ENCODE measurements at places on chromosomes 4 and X. TPM values are rescaled to one million over a fixed set of nuclear protein-coding genes. Genes with fewer than 3 reads are reported as not detected.

DNA sequence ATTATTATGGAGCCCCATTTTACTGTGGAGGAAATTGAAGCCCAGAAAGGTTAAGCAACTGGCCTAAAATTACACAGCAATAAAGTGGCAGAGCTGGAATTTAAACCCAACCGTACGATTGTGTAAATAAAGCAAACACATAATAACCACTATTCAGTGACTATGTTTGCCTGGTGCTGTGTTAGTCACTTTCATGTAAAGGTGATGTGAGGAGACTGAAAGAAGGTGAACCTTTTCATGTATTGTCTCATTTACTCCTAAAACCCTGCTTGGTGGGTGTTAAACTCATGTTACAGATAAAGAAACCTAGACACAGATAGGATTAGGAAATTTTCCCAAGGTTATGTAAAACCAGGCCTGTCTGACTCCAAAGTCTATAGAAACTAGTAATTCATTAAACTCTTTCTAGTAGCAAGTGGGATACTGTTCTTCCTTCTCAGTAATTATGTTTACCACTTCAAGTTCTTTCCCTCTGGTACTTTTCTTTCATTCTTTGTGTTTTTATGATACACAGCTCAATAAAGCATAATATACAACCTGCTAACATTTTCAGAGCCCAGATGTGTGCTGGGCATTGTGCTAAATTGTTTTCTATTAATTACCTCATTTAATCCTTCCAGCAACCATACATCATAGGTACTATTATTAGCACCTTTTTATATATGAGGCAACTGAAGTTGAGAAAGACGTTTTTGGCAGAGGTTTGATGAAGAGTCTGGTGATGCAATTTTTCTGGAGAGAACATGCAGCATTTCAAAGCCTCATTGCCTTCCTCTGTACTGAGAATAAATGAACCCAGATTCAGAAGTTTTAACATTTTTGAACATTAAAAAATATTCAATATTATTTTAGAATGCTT is 202.7 kb downstream of the SPRY1 start:
- DNase-seq: no peak
- peaks cover 20% of the 10 kb centered on the region for H3K4me1 ChIP-seq
- H3K4me3 ChIP-seq: no peak overlapping the region
- no peaks in the 10 kb centered on the region for H3K36me3 ChIP-seq
- H3K27me3 ChIP-seq: no peaks in the 10 kb centered on the region

GRCh38 chrX:94401426-94401825 is 727.4 kb downstream of the FAM133A start:
- H3K36me3 ChIP-seq: no peaks in the 10 kb centered on the region
- H3K4me3 ChIP-seq: no peak overlapping the region
- no peak overlapping the region for H3K27ac ChIP-seq
- no peak for DNase-seq
- H3K27me3 ChIP-seq: no peaks in the 10 kb centered on the region

DNA sequence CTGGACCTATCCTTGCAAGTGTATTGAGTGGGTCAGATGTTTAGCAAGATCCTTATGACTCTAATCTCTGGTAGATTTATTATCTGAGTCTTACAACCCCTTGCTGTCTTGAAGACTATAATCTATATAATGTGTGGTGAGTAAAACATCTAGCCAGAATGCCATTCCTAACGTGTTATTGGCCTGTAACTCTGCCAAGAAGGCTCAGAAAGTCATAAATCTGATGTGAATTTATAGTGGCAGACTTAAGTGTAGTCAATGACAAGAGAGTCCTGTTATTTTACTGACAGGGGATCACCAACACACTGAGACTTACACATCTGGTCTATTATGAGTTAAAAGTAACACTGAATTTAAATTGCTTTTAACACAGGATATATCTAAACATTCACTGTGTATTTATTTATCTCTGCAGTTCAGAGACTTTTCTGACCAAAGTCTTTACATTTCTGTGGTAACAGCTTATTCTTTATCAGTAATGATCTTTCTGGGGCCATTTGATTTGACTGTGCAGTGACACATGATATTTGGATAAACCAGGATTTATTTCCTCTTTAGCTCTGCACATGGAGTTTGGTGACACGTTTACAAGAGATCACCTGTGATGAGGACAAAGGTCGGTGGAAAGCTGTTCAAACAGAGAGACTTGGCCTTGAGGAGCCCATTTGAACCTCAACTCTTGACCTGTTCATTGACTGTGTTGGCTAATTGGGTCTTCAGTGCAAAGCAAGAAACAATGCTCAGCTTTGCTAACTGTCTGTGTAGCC is 415.8 kb downstream of the STIM2 start:
- H3K4me1 ChIP-seq: no peaks in the 10 kb centered on the region
- no peaks in the 10 kb centered on the region for H3K36me3 ChIP-seq
- no peak for DNase-seq
- no peak overlapping the region for H3K27ac ChIP-seq

GRCh38 chr4:30714408-30715031 is 5.6 kb upstream of the PCDH7 start:
- H3K4me3 ChIP-seq: no peak overlapping the region
- no peak overlapping the region for H3K27ac ChIP-seq
- peaks cover 6% of the 10 kb centered on the region for H3K36me3 ChIP-seq
- no peak for DNase-seq
- H3K27me3 ChIP-seq: peaks cover 25% of the 10 kb centered on the region
- H3K4me1 ChIP-seq: peaks cover 20% of the 10 kb centered on the region

GRCh38 chr4:11623726-11624037 is 195.0 kb upstream of the HS3ST1 start:
- H3K36me3 ChIP-seq: no peaks in the 10 kb centered on the region
- no peaks in the 10 kb centered on the region for H3K27me3 ChIP-seq
- H3K27ac ChIP-seq: no peak overlapping the region
- DNase-seq: no peak

DNA sequence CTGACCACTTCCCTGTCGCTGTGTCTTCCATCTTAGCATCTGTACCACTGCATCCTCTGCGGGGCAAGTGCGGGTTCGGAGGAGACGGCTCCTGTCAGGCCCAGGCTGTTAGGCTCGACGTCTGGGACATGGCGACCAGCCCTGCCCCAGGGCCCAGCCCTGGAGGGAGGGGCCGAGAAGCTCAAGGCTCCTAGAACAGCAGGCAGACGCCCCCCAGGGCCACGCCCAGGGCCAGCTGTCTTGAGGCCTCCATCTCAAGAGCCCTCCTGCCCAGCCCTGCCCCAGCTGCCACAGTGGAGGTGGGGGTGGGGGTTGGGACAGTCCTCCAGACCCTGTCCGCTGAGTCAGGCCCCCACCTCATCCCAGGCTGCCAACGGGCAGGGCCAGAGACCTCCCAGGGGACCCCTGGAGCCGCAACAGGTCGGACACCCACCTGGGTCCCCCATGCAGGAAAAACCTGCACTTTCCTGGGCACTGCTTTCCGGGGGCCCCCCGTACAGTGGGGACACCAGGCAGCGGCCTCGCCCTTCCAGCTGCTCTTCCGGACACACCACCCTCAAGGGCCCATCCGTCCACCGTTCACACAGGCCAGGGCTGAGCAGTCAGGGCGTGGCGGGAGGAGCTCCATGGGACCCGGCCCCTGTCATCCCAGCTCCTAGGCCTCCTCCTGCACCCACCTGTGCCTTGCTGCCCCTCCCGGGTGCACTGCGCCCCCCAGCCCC is 83.1 kb downstream of the FAM53A start:
- no peaks in the 10 kb centered on the region for H3K27me3 ChIP-seq
- H3K4me3 ChIP-seq: no peak overlapping the region
- no peak for DNase-seq
- peaks cover 12% of the 10 kb centered on the region for H3K4me1 ChIP-seq
- no peaks in the 10 kb centered on the region for H3K36me3 ChIP-seq
- no peak overlapping the region for H3K27ac ChIP-seq

DNA sequence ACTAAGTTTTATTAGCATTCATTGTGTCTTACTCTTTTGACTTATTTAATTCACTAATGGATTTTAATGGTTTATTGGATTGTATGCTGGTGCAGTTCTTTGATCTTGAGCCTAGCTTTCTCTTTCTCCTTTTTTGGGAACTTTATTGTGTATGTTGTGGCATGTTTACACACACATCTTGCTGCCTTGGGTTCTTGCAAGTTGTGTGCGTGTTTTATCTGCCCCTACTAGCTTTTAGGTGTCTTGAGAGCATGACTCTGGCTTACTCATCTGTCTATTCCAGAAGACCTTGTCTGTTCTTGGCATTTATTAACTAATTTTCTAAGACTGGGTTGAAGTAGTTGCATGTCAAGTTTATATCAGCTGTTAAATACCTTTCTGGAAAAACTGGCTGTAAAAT is 2.7 kb downstream of the TMEM165 start:
- H3K27ac ChIP-seq: peak overlapping the region; percentile 57
- H3K4me1 ChIP-seq: peaks cover 40% of the 10 kb centered on the region
- DNase-seq: no peak
- peak overlapping the region; percentile 88 for H3K4me3 ChIP-seq
- H3K27me3 ChIP-seq: no peaks in the 10 kb centered on the region
- peaks cover 39% of the 10 kb centered on the region for H3K36me3 ChIP-seq

DNA sequence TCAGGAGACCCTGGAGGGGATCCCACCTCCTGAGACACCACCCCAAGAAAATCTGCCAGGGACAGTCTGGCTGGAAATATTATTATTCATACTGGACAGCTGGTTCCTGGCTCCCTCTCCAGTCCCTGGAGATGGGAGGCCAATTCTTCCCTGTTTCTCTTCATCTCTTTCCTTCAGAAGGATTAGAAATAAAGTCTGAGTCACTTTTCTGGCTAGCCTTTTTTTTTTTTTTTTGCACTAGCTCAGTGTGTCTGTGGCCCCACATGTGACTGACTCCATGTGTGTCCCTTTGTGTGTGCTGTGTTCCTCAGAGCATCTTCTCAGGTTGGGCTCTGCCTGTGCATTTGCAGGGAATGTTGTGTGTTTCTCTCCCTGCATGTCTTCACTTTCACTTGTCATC is 1.8 kb upstream of the FRMPD3 start:
- H3K36me3 ChIP-seq: no peaks in the 10 kb centered on the region
- H3K27ac ChIP-seq: no peak overlapping the region
- H3K4me3 ChIP-seq: no peak overlapping the region
- DNase-seq: no peak
- H3K27me3 ChIP-seq: peaks cover 28% of the 10 kb centered on the region

DNA sequence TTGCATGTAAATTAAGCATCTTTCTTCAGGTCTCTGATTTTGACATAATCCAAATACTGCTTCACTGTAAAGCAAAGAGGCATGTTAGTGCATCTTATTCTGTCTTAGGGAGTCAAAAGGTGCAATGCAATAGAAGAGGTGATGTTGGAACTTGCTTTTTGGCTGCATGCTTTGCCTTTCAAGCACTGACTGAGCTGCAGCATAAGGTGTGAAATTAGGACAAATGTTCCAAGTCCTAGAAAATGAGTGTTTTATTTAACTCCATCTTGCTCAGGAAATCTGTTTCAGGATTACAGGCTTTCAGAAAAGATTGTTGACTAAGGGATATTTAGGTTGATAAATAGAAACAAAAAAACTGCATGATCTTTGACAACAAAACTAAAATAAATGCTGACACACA is 30.8 kb downstream of the NAA11 start:
- no peak overlapping the region for H3K27ac ChIP-seq
- H3K27me3 ChIP-seq: peaks cover 2% of the 10 kb centered on the region
- H3K4me1 ChIP-seq: no peaks in the 10 kb centered on the region
- H3K4me3 ChIP-seq: no peak overlapping the region
- DNase-seq: no peak

DNA sequence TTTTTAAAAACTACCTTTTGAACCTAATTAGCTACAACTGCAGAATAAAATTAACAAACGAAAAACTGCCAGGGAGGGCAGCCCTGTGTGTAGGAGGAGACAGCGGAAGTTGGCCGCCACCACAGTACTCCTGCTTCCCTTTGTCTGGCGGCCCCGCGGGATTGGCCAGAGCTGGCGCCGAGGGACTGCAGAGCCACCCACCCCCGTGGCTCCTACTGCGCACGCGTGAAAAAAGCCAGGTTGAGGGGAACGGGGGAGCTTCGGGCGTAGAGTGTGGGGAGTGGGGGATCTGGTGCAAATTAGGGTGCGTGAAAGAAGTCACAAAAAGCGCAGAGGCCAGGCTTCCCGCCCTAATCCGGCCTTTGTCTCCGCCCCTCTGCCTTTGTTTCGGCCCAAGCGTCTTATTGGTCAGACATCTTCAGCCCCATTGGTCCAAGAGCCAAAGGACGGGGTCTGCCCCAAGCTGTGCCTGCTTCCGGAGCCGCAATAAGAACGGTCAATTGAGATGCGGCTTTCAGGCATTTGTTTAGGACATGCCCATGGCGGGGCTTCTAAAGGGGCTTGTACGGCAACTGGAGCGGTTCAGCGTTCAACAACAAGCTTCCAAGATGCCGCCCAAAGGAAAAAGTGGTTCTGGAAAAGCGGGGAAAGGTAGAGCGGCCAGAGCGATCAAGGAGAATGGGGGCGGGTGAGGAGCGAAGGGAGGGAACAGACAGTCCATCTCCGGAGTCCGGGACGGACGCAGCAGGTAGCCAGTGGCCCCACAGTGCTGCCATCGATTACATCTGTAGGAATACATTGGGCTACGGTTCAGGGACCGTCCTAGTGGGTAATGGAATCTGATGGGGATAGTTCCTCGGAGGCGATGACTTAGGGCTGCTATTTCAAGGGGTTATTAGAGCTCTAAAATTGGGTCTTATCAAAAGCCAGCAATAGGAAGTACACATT is at the start of gene PIN4:
TSS of gene PIN4 (plus strand) at position 580 of the 948 bp plus-strand sequence. CDS start at position 609, 29 bp downstream.
- peak within 1 kb of the TSS; percentile 60 for H3K27ac ChIP-seq
- H3K4me3 ChIP-seq: no peak within 1 kb of the TSS
- DNase-seq: peak; percentile 90
- H3K27me3 ChIP-seq: no peaks in the 10 kb centered on the region

DNA sequence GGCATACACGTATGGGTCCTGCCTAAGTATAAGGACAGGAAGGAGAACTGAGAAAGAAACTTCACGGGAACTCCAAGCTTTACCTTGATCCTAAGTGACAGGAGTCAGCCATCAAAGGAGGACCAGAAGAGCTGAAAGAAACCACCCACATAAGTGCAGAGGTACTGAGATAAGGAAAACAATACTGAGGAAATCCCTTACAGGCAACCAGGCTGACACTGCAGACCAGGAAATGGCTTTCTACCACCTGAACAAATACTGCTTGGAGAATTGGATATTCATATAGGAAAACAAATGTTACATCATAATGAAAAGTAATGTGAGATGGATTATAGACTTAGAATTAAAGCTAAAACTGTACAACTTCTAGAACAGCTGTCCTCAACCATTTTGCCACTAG is 127.0 kb downstream of the IL15 start:
- no peak overlapping the region for H3K4me3 ChIP-seq
- H3K36me3 ChIP-seq: no peaks in the 10 kb centered on the region
- no peak overlapping the region for H3K27ac ChIP-seq
- H3K4me1 ChIP-seq: no peaks in the 10 kb centered on the region
- H3K27me3 ChIP-seq: peaks cover 5% of the 10 kb centered on the region
- DNase-seq: no peak

GRCh38 chrX:150074175-150074574 is 135.9 kb upstream of the EOLA2 start:
- H3K4me3 ChIP-seq: no peak overlapping the region
- no peak for DNase-seq
- H3K4me1 ChIP-seq: no peaks in the 10 kb centered on the region
- H3K36me3 ChIP-seq: no peaks in the 10 kb centered on the region
- H3K27me3 ChIP-seq: peaks cover 3% of the 10 kb centered on the region
- no peak overlapping the region for H3K27ac ChIP-seq

MAGEC1 gene
- total RNA-seq: not detected

GAGE12E gene
- not detected for total RNA-seq

F11 gene
- not detected for total RNA-seq

CRMP1 gene
- total RNA-seq: not detected

ABLIM2 gene
- total RNA-seq: 0.55 TPM

CACNA1F gene
- 0.51 TPM for total RNA-seq

FATE1 gene
- not detected for total RNA-seq

CT45A2 gene
- not detected for total RNA-seq

Measured in activated CD4-positive, alpha-beta memory T cell treated with anti-CD3 and anti-CD28 coated beads for 36 hours (primary cell).